ENCODE measurements at places on chromosomes 11 and 22. TPM values are rescaled to one million over a fixed set of nuclear protein-coding genes. Genes with fewer than 3 reads are reported as not detected.

Gene KRTAP5-11
- 0.76 TPM for polyA plus RNA-seq

Gene PIWIL4
- polyA plus RNA-seq: 4.7 TPM

Gene CCDC15
- polyA plus RNA-seq: 5.6 TPM

Gene AIFM3
- polyA plus RNA-seq: 0.68 TPM

Gene RBMXL2
- 0.07 TPM for polyA plus RNA-seq

Gene FGF19
- polyA plus RNA-seq: 0.67 TPM

Gene GNG3
- 2.5 TPM for polyA plus RNA-seq

Gene FAM111B
- 20.3 TPM for polyA plus RNA-seq

Gene OR5P2
- 0.13 TPM for polyA plus RNA-seq

Gene CHADL
- polyA plus RNA-seq: 2.7 TPM

Gene TPH1
- polyA plus RNA-seq: 3.0 TPM

Gene NPAS4
- polyA plus RNA-seq: 0.55 TPM

Gene MUC6
- polyA plus RNA-seq: 26.8 TPM

Gene TREH
- 2.0 TPM for polyA plus RNA-seq

Gene NPAT
- polyA plus RNA-seq: 23.7 TPM

Gene VPS51
- polyA plus RNA-seq: 93.3 TPM

Gene PGA3
- 0.18 TPM for polyA plus RNA-seq

Measured in left kidney (tissue), 8 donors.